Activated naive CD4-positive, alpha-beta T cell treated with anti-CD3 and anti-CD28 coated beads for 36 hours (primary cell): ENCODE measurements at places on chromosomes 11 and 22. TPM values are rescaled to one million over a fixed set of nuclear protein-coding genes. Genes with fewer than 3 reads are reported as not detected.

The FXYD6 gene
- not detected for total RNA-seq

The APOA1 gene
- total RNA-seq, result not detected

The ANO1 gene
- not detected for total RNA-seq

The PACSIN3 gene
- total RNA-seq, result 7.2 TPM

The TIGD3 gene
- total RNA-seq, result 0.32 TPM

The CREBZF gene
- total RNA-seq, result 53.9 TPM

The DUSP8 gene
- 3.0 TPM for total RNA-seq

The MUC6 gene
- not detected for total RNA-seq

The NDUFC2 gene
- total RNA-seq, result 180 TPM

The CDC42BPG gene
- 0.41 TPM for total RNA-seq

- DNase-seq, result no peak
Observed at GRCh38 chr11:111735262-111736116, 30.7 kb downstream of the PPP2R1B start.

DNA sequence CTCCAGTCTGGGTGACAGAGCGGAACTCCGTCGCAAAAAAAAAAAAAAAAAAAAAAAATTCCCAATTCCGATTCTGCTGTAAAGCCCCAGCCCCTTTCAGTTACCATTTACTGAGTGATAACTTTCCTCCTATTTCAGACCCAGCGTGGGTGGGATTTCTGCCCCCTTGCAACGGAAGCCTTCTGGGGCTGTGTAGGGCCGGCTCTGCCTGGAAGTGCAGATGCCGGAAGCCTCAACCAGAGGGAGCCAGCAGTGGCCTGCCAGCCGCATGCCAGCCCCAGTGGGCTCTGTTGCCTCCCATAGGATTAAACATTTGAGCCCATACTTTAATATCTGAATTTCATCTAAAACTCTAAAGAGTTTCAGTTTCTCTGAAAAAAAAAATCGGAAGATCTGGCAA, 60.0 kb upstream of the NUP50 start:
- no peak for DNase-seq

GRCh38 chr11:66467034-66467659, 442 bp downstream of the PELI3 start:
- peak; percentile 39 for DNase-seq

DNA sequence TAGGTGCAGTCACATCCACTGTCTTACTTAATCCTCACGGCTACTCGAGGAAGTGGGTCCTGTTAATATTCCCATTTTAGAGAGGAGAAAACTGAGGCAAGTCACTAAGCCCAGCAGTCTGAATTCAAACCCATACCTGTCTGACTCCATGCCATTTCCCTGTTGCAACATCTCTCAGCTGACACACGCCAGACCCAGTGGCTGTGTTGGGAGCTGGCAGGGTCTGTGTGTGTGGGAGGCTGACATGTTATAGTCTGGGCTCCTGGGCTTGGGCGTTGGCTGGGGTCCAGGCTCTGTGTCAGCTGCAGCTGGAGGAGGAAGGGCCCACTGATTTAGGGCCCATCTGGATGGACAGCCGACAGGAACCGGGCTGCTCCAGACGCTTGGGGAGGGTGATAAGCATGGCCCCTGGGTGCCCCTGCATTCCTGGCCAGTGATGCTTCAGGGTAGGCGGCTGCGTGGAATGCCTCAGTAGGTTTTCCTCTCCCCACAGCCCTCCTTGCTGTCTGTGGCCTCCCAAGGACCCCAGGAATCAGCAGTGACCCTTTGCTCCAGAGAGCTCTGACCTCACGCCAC, 562.5 kb downstream of the MN1 start:
- DNase-seq, result no peak

GRCh38 chr11:44030996-44031395, 16.8 kb upstream of the ACCSL start:
- no peak for DNase-seq

GRCh38 chr11:16773981-16774935, 35.8 kb downstream of the C11orf58 start:
- no peak for DNase-seq
